GM12864 (cell line): ENCODE measurements at places on chromosomes 11 and 22.

DNA sequence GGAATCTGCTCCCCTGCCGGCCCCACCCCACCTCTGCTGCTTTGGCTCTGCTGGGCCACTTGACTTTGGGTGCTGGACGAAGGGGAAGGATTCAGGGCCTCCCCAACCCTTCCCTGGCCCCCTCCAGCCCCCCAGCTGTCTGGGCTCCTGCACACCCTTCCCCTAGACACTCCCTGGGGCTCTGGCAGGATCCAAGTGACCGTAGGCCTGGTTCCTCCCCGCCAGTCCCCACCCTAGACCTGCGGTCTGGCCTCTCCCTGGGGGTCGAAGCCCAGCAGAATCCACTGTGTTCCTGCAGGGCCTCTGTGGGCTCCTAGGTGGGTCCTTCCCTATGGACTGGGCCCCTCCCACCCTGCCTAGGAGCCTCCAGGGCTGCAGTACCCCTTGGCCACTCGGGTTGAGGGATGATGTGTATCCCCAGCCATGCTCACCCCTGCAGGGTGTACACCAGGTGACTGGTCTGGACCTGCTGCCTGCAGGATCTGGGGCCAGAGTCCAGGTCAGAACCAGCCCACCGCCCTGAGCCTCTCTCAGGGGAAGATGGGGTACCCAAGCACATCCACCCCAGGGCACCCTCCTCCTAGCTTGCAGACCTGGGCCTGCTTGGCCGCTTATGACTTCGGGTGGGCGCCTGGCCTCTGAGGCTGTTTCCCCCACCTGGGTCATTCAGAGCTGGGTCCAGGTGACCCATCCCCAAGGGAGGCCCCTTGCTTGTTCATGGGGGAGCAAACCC is 5.6 kb downstream of the PIM3 start:
- no peak for DNase-seq

GRCh38 chr22:39469681-39470450 is 13.1 kb downstream of the MGAT3 start:
- DNase-seq, result no peak

GRCh38 chr22:19962246-19962908 is 20.8 kb upstream of the TXNRD2 start:
- DNase-seq, result no peak

DNA sequence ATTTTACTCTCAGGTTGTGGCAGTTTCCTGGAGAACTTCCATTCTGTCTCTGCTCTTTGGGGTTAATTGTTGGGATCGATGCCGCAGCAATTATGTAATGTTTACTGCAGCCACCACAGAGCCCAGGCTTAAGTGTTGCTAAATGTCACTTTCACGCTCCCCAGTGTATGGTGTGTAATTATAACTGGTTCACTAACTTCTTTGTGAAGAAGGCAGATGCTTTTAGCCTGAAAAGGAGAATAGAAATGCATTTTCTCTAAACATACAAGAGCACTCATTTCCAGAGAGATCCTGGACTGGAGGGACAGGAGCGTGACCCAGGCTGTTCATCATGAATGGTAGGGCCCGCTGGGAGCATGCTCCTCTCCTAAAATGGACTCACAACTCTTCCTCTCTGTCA is 132.2 kb upstream of the PLET1 start:
- no peak for DNase-seq

GRCh38 chr11:131467645-131468394 is 97.4 kb downstream of the NTM start:
- no peak for DNase-seq

- DNase-seq, result no peak
Observed at GRCh38 chr11:61173456-61173855, 12.2 kb upstream of the VPS37C start.
